ENCODE measurements at places on chromosomes 13 and 19.

DNA sequence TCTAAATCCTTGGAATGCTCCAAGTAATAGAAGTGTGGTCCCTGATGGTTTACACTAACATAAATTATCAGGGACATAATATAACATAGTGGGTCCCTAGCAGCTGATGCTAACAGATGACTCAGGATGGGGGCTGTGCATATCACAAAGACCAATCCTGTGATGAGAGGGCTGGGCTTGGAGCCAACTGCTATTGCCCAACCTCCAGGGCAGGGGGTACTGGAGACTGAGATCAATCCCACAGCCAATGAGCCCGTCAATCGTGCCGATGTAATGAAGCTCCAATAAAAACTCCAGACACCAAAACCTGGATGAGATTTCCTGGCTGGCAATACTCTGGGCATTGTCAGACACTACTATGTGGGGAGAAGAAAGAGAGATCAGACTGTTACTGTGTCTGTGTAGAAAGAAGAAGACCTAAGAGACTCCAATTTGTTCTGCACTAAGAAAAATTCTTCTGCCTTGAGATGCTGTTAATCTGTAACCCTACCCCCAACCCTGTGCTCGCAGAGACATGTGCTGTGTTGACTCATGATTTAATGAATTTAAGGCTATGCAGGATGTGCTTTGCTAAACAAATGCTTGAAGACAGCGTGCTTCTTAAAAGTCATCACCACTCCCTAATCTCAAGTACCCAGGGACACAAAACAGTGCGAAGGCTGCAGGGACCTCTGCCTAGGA is 33.4 kb downstream of the ABCC4 start:
- peak; percentile 44 for DNase-seq

DNA sequence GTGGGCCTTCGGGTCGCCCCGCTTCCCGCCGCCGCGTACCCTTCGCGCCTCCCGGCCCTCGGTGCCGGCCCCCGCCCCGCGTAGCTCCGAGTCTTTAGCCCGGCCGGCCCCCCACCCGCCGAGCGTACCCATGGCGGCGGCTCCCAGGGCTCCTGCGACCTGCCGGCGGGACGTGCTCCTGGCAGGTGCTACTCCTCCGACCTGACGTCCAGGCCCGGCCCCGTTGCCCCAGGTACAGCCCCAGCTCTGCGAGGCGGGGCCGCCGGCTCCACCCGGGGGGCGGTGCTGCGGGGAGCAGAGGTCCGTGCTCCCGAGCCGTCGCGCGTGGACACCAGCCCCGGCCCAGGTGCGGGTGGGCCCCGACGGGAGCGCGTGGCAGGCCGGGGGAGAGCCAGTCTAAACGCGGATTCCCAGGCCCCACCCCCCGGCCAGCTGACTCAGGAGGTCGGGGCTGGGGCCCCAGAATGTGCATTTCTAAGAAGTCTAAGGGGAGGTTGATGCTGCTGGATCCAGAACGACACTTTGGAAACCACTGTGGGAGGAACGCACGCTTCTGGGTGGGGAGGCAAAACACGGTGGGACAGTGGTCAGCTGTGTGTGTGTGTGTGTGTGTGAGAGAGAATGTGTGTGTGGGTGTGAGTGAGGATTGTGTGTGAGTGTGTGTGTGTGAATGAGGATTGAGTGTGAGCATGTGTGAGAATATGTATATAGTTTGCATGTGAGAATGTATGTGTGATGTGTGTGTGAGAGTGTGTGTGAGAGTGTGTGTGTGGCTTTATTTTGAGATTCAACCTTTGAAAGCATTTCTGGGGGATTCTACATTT is at the start of gene SLC15A1:
Gene SLC15A1 (minus strand): TSS at position 206 of the 824 bp plus-strand sequence. CDS start 74 bp downstream, at position 132.
- no peak for DNase-seq

GRCh38 chr13:54945973-54946372 is 1917.4 kb downstream of the OLFM4 start:
- no peak for DNase-seq

GRCh38 chr13:48403151-48403631 is 9.7 kb downstream of the LPAR6 start:
- no peak for DNase-seq

- DNase-seq = no peak
These were observed at the start of gene TBXA2R for GRCh38 chr19:3606690-3607289. Gene TBXA2R (minus strand): TSS chr19:3606875. CDS start chr19:3600634, 6,241 bp downstream.

GRCh38 chr13:78662467-78662866 is 3.5 kb upstream of the OBI1 start:
- DNase-seq = no peak

- DNase-seq = no peak
These were observed 170.1 kb downstream of the URI1 start for GRCh38 chr19:30112171-30112570.

- no peak for DNase-seq
These were observed 1393.3 kb upstream of the ATXN8OS start for GRCh38 chr13:68714292-68714691.

DNA sequence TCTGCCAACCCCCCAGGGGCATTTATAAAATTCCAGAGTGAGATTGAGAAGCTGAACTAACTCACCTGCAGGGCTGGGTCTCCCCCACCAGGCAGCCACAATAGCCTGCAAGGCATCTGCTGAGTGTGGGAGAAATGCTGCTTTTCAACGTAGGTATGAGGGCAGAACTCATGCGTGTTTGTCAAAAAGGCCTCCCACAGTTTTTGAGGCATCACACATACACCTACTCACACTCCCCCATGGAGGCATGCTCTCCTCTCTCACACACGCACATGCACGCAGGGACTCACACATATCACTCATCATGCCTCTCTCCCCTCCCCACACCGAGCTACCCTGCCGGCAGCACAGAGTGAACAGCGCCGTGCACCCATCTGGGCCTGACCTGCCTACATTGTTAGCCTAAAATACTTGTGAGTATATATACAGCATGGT is 390.5 kb downstream of the FGF9 start:
- no peak for DNase-seq

GRCh38 chr13:23572836-23573235 is 2.6 kb downstream of the TNFRSF19 start:
- no peak for DNase-seq

- DNase-seq = no peak
These were observed 24.9 kb downstream of the GADD45B start for GRCh38 chr19:2500841-2501261.

- DNase-seq = peak; percentile 75
These were observed 4.2 kb upstream of the SPACA6 start for GRCh38 chr19:51688671-51689571.

DNA sequence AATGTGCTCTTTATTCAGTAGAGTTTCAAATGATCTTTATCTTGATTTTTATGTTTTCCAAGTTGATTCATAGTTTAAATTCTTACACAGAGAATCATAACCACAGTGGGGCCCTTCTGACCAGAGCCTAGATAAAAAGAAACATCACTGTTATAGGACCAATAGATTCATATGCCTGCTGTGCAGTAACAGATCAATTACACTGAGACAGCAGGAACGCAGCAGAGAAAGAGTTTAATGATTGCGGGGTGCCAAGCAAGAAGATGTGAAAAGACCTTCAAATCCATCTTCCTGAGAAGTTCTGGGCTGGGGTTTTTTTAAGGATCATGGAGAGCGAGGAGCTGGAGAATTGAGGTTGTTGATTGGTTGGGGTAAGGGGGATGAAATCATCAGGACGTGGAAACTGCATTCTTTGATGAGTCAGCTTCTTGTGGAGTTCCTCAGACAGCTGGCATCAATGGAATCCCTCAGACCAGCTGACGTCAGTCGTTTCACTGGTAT is 346.6 kb downstream of the TBC1D4 start:
- peak; percentile 9 for DNase-seq

- no peak for DNase-seq
These were observed 2.8 kb downstream of the ZNF536 start for GRCh38 chr19:30374865-30375552.

DNA sequence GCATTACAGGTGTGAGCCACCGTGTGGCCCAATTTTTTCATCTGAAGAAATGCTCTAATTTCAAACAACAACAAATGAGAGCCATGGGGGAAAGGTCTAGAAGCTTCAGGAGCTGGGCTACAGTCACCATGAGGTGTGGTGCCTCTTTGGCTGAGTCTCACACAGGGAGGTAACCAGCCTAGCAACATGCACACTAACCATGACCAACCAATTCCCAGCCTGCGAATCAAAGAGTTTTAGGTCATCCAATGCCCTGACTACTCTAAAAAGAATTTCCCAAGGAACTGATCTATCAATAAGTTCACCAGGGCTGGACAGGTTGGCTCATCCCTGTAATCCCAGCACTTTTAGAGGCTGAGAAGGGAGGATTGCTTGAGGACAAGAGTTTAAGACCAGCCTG is 29.9 kb downstream of the PBX4 start:
- no peak for DNase-seq

- DNase-seq = no peak
These were observed 4.7 kb upstream of the TLE2 start for GRCh38 chr19:3033595-3034405.

DNA sequence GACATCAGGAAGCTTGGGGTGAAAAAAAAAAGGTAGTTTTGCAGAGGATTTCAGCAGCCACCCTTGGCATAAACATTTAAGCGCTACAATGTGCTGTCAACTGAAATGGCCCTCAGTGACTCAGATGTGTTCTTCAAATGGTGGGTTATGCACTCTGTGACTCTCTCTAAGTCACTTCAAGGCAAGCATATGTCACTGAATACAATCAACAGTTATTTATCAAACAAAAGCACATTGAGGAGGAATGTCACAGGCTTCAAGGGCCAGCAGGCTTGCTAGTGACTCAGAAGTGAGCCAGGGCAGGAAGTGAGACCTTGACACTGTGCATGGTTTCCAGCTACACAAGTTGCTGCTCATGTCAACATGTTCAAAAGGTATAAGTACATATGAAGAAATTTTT is 523.7 kb upstream of the HTR2A start:
- no peak for DNase-seq

- no peak for DNase-seq
These were observed 120.0 kb downstream of the EFNB2 start for GRCh38 chr13:106415442-106415841.

DNA sequence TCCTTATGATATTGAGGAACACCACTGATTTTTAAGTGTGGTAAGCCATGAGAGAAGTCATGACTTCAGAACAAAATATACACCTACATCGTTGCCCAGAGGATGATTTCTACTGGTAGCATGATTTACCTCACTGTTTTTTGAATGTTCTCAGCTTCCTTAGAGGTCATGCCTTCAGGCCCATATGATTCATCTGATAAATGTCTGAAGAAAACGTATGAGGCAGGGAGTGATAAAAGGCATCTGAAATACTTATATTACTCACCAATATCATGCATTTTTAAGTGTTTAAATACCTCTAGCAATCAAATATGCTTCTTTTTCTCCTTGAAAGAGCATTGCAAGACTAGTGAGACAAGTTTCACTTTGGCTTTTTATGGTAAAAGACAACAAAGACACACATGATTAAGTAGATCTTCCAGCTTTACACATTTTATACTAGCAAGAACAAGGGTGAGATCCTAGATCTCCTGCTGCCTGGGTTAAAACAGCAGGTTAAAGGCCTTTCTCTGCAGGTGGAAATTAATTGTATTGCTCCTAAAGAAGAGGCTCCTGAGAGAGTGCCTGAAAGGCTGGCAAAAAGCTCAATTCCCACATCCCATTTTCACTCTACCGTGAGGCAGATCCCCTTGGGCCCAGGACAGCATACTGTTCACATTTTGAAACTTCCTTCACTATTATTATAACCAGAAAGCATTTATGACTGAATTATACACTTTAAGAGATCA is 432.4 kb downstream of the SLITRK1 start:
- DNase-seq = peak; percentile 77

DNA sequence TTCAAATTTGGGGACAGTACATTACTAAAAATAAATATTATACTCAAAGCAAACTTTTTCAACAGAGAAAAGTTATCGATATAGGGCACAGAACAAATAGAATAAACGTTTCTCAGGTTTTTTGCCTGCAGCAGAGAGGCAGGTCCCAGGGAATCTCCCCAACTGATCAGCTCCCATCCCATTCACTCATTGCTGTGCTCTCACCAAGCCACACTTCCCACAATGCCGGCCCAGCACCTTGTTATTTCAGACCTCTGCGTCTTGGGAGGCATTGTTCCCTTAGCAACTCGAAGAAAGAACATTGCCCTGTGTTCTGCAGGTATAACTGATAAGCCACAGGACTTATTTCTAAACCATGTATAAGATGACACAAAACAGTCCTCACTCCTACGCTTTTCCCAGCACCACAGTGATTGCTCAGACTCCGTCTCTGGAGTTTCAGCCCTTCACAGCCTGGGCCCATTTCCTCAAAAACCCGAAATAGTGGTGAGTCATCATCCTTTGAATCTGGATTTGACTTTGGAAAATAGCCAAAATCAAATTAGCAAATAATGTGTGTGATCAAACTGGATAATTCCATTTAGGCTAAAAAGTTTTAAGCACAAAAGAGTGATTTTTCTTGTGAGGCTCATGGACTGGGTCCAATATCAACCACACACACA is 100.4 kb downstream of the DCLK1 start:
- DNase-seq = peak; percentile 47

DNA sequence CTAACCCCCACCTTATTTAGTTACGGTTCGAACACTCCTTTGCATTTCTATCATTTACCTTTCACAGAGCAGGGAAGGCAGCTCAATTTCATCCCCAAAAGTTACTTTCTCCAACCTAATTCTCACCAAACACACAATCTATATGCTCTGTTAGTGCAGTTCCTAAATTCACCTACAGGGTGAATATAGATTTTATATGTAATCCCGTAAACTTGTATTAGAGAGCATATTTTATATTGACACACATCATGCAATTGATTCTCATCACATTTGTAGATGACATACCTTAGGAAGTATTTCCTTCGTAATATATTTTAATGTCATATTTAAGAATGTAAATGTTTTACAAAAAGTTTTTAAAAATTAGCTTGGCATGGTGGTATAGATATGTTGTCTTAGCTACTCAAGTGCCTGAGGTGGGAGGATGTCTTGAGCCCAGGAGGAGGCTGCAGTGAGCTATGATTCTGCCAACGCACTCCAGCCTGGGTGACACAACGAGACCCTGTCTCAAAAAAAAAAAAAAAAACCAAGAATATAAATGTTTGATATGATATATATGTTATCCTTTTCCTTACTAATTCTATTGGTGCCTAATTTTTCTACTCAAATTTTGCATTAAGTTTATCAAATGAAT is 57.3 kb upstream of the TNFRSF19 start:
- DNase-seq = no peak

- no peak for DNase-seq
These were observed 272.6 kb upstream of the SOX21 start for GRCh38 chr13:94984958-94985357.

DNA sequence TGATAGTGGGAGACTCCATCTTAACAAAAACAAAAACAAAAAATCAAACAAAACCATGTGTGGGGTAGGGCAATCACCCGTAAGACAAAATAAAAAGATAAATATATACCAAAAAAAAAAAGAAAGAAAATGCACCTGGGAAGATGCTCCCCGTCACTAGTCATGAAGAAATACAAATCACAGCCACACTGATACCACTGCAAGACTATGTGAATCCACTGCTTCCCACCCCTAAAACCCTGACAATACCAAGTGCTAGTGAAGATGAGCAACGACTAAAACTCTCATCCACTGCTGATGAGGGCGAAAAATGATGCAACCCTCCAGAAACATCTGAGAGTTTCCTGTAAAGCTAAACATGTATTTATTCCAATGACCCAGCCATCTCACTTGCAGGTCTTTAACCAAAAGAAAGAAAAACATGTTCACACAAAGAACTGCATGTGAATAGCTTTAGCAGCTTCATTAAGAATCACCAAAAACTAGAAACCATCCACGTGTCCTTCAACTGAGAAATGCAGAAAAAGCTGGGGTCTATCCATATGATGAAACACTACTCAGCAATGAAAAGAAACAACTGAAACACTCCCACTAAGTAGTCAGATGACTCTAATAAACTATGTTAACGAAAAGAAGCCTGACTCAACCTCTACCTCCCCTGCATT is 31.7 kb downstream of the BRD4 start:
- no peak for DNase-seq

All from RWPE1 (cell line).